AG20443 (cell line): ENCODE measurements at places on chromosomes 1 and 21.

- DNase-seq, result peak; percentile 45
These were observed 38.8 kb downstream of the POFUT2 start for GRCh38 chr21:45248893-45249381.

DNA sequence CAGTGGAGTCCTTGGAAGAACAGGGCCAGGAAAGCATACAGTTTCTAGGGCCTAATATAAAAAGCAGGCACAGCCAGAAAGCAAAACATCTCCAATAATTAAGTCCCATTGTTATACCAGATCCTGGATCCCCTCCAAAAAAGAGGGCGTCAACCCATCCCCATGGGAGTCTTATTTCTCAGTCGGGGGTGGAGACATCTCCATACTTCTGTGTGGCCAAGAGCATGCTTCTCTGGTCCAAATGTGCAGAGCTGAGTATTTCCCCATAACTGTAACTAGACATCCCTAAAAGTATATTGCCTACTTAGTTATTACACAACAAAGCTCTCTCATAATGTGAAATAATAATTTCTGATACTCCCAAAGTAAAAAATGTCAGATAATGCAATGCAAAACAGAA, 104.2 kb upstream of the SOX13 start:
- DNase-seq, result no peak

DNA sequence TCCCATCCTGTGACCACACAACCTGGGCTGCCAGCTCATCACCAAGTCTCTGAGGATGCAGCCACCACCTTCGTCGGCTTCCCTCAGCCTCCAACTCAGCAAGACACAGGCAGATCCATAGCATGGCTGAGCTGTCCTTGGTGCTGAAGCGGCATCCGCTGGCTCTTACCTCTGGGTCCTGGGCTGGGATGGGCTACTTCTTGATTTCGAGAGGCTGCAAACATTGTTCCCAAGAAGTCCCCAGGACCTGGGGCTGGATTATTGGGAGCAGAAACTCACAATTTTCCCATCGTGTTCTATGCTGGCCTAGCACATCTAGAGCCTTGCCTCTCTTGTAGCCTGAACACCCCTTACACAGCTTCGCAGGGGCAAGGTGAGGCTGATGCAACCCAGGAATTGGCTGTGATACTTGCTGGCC, 24.9 kb upstream of the C1QA start:
- peak; percentile 65 for DNase-seq

DNA sequence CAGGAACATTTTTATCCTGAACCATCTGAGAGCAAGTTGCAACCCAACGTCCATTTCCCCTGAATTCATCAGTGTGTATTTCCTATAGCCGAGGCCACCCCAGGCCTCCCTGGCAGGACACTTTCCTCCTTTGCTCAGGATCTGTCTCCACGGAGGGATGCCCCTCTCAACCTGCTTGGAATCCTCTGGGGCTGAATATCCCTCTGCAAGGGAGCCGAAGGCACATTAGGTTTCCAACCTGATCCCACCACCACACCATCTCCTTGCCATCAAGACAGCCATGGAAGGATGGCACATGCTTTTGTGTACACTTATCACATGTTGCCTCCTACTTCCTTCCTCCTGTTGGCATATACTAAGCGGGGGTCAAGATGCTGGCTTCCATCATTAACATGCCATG, 74.8 kb upstream of the EDN2 start:
- no peak for DNase-seq

DNA sequence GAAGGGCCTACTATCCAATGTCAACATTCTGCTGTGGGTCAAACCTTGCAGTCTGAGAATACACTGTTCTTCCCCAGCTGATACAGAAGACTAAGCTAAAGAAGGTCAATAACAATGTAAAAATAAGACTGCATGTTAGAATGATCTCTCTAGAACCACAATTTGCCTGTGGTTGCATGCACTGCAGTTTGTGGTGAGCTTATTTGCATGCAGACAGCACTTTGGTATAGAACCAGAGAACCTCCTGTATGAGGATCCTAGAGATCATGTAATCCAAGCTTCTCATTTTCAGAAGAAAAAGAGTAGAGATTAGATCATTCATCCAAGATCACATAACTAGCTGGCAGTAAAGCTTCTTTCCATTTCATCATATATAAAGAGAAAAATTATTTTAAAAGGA, 15.8 kb downstream of the SYNJ1 start:
- no peak for DNase-seq

DNA sequence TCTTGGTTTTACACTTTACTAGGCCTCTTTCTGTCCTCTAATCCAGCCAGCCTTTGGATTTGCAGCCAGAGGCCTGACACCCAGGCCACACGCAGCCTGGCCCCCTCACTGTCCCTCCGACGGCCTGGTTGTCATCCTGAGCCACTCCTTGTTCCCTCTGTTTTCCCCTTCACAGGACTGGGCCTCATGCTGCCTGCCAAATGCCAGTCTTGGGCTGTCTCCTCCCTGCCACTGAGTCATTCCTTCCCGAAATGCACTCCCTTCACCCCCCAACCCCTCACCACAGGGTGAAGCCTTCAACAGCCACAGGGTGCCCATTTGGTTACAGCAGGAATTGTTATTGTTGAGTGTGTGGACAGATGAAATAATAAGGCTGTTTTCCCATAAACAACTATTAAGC, 21.3 kb downstream of the ACOT11 start:
- no peak for DNase-seq
